Large intestine (tissue), 12 donors: ENCODE measurements at places on chromosomes 1 and 21. TPM values are rescaled to one million over a fixed set of nuclear protein-coding genes. Genes with fewer than 3 reads are reported as not detected.

DNA sequence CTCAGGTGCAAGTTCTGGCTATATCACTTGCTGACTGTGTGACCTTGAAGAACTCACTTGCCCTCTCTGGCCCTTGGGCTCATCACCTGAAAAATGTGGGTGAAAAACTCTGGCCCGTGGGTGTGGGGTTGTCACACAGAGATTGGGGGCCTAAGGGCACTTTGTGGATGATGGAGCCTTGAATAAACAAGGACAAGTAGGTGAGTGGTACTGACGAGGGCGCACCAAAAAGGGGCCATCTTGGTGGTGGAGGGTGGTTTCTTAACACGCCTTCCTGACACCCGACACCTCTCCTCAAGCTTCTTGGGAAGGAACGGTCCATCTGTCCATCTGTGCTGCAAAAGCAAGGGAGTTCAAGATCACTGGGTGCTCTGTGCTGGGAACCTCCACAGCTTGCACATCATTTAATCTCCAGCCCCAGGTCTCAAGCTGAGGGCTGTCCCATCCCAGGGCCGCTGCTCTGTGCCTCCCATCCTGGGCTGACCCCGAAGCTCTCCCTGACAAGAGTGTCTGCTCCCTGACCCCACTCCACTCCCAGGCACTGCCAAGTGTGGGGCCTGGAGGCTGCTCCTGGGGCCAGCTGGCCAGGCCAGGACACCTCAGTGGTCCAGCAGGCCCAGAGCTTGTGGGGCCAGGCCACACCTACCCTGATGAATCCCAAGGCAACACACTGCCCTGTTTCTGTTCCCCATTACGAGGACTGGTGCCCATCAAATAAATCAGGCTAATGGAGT, 97.3 kb downstream of the GLIS1 start:
- no peaks in the 10 kb centered on the region for H3K36me3 ChIP-seq
- peaks cover 4% of the 10 kb centered on the region for H3K27me3 ChIP-seq
- no peak overlapping the region for H3K27ac ChIP-seq
- H3K4me3 ChIP-seq: no peak overlapping the region

Gene SLC44A3
- polyA plus RNA-seq: 70.5 TPM

DNA sequence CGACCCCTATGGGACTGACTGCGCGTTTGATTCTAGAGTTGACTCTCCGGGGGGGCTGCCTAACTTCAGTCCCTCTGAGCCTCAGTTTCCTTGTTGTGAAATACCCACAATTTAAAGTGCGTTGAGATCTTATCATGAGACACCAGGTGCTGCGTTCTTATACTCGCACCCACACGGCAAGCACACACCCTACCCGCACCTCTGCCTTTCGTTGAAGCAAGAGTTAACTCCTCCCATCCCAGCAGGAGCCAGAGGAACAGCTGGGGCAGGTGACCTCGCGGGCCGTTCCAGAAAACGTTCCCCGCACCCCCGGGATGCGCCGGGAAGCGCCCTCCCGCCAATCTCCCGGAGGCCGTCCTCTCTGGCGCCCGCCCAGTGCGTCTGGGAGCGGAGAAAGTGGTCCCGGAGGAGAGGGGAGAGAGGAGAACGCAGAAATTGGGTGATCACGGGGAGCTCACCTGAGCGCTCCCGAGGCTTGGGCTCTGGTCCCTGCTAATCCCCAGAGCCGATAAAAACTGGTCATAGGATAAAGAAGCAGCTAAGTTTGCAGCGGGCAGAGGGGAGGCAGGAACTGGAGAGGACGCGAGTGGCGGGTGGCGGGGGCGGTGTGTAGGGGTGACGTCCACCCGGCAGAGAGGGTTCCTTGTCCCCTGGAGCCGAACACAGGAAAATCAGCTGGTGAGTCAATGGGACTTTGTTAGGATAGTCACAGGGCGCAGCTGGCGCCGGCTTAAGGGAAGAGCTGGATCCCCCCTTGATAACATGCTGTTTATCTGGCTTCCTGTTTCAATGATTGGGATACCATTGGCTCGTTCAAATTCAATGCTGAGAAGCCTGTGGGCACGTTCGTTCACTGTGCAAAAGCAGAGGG, 869 bp downstream of the NAV1 start:
- peaks cover 67% of the 10 kb centered on the region for H3K27me3 ChIP-seq
- H3K27ac ChIP-seq: peak overlapping the region; percentile 18
- no peaks in the 10 kb centered on the region for H3K36me3 ChIP-seq
- peak overlapping the region; percentile 52 for H3K4me3 ChIP-seq
- H3K4me1 ChIP-seq: peaks cover 10% of the 10 kb centered on the region
- DNase-seq: peak; percentile 75

Gene PDC
- 0.25 TPM for polyA plus RNA-seq

DNA sequence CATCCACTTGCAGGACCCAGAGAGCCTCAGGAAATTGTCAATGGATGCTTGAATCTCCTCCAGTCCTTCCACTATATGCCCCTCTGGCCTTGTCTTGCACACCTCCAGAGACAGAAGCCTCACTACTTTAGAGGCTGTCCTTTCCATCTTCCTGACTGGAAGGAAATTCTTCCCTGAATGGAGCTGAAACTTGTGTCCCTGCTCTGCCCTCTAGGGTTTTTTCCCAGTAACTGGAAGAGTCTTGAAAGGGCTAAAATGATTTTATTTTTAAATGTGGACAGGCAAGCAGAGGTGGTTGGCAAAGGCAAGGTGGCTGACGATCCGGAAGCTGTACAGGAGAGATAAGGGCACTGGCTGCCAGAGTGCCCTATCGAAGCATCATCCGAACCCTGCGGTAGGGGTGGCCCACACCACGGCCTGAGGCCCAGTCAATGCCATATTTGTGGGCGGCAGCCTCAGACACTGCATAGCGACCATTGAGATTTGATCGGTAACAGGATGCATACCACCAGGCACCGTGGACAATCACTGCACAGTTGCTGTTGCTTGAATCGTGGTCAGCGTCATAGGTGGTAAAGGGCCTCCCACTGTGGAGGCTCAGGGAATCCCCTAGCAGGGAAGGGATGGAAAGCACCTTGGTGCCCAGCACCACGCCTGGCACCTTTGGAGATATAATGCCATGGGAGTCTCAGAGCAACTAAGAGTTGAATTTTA, 2.3 kb upstream of the MAP3K6 start:
- no peak for DNase-seq
- no peak overlapping the region for H3K4me3 ChIP-seq
- H3K27ac ChIP-seq: no peak overlapping the region
- H3K4me1 ChIP-seq: peaks cover 21% of the 10 kb centered on the region

Gene PRDM15
- 6.0 TPM for polyA plus RNA-seq

Gene ATXN7L2
- polyA plus RNA-seq: 6.1 TPM

- H3K4me1 ChIP-seq: peaks cover 22% of the 10 kb centered on the region
- no peak overlapping the region for H3K27ac ChIP-seq
- H3K36me3 ChIP-seq: no peaks in the 10 kb centered on the region
- DNase-seq: no peak
- no peaks in the 10 kb centered on the region for H3K27me3 ChIP-seq
- H3K4me3 ChIP-seq: no peak overlapping the region
These were observed 168.9 kb upstream of the HMCN1 start for GRCh38 chr1:185565302-185565701.

Gene LYPD8
- 2.1 TPM for polyA plus RNA-seq

Gene STUM
- polyA plus RNA-seq: 8.2 TPM

DNA sequence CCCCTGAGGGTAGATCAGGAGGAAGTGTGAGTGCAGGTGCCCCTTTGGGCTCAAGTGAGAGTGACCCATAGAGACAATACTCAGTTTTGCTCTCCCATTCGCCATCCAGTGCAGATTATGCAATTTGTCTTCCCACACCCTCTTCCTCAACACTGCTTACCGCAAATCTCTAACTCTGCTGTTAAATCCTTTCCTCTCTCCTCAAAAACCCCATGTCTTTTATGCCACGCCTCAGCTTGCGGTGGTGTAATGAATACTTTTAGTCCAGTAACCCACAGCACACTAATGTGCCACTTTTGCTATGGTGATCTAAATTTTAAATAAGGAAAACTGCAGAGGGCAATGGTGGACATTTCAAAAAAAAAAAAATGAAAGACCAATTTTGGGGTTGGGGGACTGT, 57.7 kb downstream of the PRRX1 start:
- no peak overlapping the region for H3K27ac ChIP-seq
- H3K4me1 ChIP-seq: no peaks in the 10 kb centered on the region
- no peak overlapping the region for H3K4me3 ChIP-seq
- H3K36me3 ChIP-seq: no peaks in the 10 kb centered on the region
- no peaks in the 10 kb centered on the region for H3K27me3 ChIP-seq

GRCh38 chr1:30847358-30847972, 61.1 kb downstream of the SDC3 start:
- H3K4me1 ChIP-seq: peaks cover 6% of the 10 kb centered on the region
- H3K27ac ChIP-seq: no peak overlapping the region
- no peaks in the 10 kb centered on the region for H3K36me3 ChIP-seq
- DNase-seq: peak; percentile 81
- H3K27me3 ChIP-seq: peaks cover 6% of the 10 kb centered on the region

Gene CD244
- 2.1 TPM for polyA plus RNA-seq

Gene PTCH2
- polyA plus RNA-seq: 3.9 TPM

Gene LCE1D
- polyA plus RNA-seq: not detected

GRCh38 chr1:43908858-43909257, 24.7 kb upstream of the ARTN start:
- H3K36me3 ChIP-seq: no peaks in the 10 kb centered on the region
- no peak overlapping the region for H3K27ac ChIP-seq
- H3K4me1 ChIP-seq: no peaks in the 10 kb centered on the region
- H3K27me3 ChIP-seq: no peaks in the 10 kb centered on the region
- DNase-seq: no peak

Gene CD48
- polyA plus RNA-seq: 8.6 TPM

DNA sequence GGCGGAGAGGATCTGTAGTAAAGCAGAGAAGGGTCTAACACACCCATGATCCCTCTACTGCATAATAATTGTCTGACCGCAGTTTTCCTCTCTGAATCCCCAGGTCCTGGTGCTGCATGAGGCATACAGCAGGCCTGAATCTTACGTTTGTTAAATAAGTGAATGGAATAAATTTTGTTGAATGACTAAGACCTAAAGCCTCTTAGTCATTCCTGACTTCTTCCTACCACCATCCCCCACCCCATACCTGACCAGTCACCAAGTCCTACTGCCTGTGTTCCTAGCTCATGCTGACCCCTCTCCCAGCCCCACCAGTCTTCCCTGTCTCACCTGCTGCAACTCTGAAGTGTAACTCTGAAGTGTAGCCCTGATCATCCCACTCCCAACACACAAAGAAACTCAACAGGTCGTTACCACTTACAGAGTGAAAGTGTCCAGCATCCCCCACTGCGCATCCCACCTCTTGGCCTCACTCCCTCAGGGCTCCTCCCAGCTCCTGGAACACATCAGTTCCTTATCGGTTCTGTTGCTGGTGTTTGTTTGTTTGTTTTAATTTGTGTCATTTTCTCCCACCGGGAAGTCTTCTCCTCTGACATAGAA, 9.7 kb downstream of the GJA5 start:
- H3K36me3 ChIP-seq: no peaks in the 10 kb centered on the region
- H3K27me3 ChIP-seq: no peaks in the 10 kb centered on the region
- H3K4me3 ChIP-seq: no peak overlapping the region

Gene LHX8
- not detected for polyA plus RNA-seq

DNA sequence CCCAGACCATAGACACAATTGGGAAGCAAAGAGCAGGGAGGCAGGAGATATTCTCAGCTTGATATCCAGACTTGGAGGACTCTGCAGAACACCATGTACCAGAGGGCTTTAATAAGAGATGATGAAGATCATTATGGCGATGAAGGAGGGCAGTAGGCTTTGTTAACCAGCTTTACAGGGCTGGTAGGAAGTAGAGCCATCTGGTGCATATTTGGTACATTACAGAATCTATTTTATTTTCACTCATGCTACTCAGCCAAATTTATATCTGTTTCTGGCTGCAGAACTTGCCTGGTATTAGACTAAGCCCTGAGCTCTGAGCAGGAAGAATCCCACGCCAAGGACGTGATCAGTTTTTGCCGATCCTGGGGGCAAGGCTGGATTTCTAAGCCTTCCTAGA, 61.8 kb upstream of the SYT6 start:
- H3K27me3 ChIP-seq: peaks cover 2% of the 10 kb centered on the region
- no peak overlapping the region for H3K4me3 ChIP-seq
- H3K36me3 ChIP-seq: no peaks in the 10 kb centered on the region
- no peak for DNase-seq
- H3K27ac ChIP-seq: no peak overlapping the region
- H3K4me1 ChIP-seq: no peaks in the 10 kb centered on the region

Gene MLLT11
- polyA plus RNA-seq: 17.4 TPM

GRCh38 chr21:32508558-32508957, 76.8 kb downstream of the TCP10L start:
- no peaks in the 10 kb centered on the region for H3K4me1 ChIP-seq
- H3K27me3 ChIP-seq: no peaks in the 10 kb centered on the region
- H3K36me3 ChIP-seq: no peaks in the 10 kb centered on the region
- no peak for DNase-seq
- H3K27ac ChIP-seq: no peak overlapping the region
- no peak overlapping the region for H3K4me3 ChIP-seq

Gene KCNA3
- 0.37 TPM for polyA plus RNA-seq

GRCh38 chr1:7493711-7494454, 277.2 kb upstream of the VAMP3 start:
- no peaks in the 10 kb centered on the region for H3K27me3 ChIP-seq

Gene CFAP141
- not detected for polyA plus RNA-seq

GRCh38 chr1:50261951-50262350, 153.2 kb downstream of the ELAVL4 start:
- no peak overlapping the region for H3K27ac ChIP-seq
- no peak for DNase-seq
- peaks cover 2% of the 10 kb centered on the region for H3K27me3 ChIP-seq

DNA sequence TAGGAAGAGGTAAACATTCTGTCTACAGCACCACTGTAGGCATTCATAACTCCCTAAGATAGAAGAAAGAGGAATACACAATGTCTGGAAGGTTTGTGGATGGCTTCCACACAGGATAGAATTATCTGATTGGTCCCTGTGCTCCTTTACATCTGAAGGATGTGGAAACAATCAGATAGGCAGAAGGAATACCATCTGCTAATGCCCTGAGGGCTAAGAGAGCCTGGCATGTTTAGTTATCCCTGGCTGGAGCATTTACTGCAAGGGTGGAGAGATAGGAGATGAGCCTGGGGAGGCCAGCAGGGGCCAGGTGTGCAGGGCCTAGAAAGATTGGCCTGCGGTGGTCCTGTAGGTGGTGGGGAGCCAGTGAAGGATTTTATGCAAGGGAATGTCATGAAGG, 8.6 kb upstream of the ACBD3 start:
- no peak overlapping the region for H3K27ac ChIP-seq
- no peaks in the 10 kb centered on the region for H3K27me3 ChIP-seq
- no peak for DNase-seq

GRCh38 chr1:206067486-206068227, 14.7 kb downstream of the RHEX start:
- peak overlapping the region; percentile 21 for H3K4me3 ChIP-seq
- peaks cover 31% of the 10 kb centered on the region for H3K4me1 ChIP-seq
- DNase-seq: peak; percentile 86
- peak overlapping the region; percentile 75 for H3K27ac ChIP-seq
- H3K27me3 ChIP-seq: no peaks in the 10 kb centered on the region

- no peaks in the 10 kb centered on the region for H3K4me1 ChIP-seq
- H3K27ac ChIP-seq: no peak overlapping the region
- no peak overlapping the region for H3K4me3 ChIP-seq
- H3K27me3 ChIP-seq: no peaks in the 10 kb centered on the region
- peaks cover 3% of the 10 kb centered on the region for H3K36me3 ChIP-seq
These were observed 289.7 kb downstream of the TM2D1 start for GRCh38 chr1:61435226-61435625.
